KG1 (cell line): ENCODE measurements at places on chromosomes 11 and 22.

DNA sequence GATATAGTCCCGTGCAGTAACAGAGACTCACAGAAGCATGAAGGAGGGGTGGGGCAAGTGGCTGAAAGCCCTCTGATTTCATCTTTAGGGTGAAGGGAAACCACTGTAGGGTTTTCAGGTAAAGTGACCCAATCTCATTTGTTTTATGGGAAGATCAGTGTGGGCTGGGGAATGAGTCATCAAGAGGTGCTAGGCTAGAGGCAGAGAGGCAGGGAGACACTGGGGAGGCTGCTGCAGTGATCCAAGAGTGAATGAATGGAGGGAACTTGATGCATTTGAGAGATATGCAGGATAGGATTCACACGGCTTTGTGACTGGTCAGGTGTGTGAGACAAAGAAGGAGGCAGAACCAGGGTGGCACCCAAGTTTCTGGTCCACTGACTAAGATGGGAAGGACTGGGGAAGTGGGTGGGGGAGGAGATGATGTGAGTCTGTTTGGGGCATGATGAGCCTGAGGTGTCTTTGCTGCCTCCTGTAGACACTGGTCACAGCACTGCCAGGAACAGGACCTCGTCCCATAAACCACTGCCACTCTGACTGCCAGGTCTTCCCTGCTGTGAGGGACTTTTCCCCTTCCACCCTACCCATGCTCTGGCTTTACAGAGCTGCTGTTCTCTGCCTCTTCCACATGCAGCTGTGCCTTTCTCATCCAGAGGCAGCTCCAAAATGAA is 239.0 kb downstream of the TENM4 start:
- DNase-seq, result no peak

DNA sequence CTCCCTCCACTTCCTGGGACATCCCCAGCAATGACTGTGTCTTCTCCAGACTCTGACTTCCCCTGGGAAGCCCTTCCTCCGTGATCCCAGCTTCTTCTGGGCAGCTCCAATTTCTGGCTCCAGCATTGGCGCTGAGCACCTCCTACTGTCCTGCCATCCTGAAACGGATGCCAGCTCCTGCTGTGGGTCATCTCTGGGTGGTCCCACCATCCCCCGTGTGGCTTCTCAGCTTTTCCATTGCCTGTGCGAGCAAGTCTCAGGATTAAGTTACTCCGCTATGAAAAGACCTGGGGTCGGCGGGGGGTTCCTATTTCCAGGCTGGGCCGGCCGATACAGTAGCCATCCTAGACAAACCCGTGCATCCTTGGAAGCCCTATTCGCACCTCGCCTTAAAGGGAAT is 55.4 kb upstream of the FADD start:
- DNase-seq, result no peak

DNA sequence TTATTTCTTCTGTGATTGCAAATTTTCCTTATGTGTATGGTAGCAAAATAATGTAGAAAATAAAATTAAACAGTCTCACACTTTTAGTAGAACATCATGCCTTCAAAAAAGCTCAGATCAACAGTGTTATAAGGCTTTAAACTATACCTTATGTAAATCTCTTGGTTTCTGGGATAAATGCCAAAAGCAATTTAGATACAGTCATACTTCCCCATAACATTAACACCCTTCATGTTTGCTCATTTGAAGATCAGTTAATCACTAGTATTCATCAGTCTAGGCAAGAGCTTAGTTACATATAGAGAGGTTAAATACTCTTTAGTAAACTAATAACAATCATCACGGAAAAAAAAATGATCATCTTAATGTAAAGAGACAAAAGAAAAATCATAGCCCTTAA is 421.8 kb upstream of the ANO3 start:
- DNase-seq, result no peak

DNA sequence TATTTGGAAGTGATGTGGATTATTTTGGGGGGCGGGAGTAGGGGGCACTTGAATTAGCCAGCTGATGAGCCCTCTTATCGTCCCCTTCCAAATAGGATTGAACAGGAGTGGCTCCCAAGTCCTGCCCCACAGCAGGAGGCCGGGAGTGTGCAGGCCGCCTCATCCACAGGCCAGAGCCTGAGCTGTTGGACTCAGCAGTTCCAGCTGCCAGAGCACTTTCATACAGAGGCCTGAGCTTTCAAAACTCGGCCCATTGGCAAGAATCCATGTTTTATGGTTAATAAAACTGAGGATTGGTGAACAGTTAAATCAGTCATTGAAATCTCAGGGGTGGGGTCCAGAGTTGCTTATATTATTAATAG is 9.6 kb downstream of the FAM118A start:
- no peak for DNase-seq

DNA sequence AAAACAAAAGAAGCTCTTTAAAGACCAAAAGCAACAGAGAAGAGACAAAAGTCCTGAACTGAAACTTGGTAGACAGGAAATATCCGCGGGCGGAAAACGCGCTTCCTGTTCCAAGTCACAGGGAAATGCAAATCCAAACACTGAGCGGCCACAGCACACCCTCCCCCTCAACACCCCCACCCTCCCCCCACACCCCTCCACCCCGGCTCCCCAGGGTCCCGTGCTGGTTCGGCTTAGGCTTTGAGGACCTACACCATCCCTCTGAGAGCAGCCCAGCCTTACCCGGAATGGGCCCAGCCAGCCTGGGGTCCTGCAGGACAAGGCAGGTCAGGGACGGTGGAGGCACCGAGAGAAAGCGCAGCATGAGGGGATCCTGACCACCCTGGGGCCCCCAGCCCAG is 160.4 kb downstream of the BRD1 start:
- DNase-seq, result no peak

GRCh38 chr22:20019661-20020532 is 1.0 kb upstream of the TANGO2 start:
- DNase-seq, result no peak

DNA sequence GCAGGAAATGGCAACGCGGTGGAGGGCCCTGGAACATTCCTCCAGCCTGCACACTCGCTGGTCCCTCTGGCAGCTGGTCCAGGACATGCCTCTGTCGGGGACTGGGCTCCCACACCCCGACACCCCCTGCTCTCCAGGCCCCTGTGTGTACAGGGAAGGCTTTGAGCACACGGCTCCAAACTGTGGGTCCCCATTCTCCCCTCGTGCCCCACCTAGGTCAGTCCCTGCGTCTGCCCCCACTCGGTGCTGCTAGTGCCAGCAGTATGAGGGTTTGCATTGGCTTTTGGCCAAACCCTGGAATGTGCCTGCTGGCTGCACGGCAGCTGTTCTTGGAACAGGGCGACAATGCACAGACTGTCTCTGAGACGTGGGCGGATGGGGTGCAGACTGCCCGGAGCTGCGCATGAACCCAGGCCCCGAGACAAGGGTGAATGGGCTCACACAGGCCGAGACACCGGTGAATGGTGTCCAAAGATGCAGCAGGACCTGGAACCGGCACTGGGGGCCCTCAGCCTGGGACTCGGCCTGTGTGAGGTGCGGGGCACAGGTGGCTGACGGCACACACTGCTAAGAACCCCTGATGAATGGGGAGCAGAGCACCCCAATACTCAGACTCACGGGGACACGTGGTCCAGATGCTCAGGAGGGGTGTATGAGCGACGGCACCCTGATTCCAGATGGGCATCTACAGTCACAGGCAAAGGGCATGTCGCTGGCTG is 7.5 kb upstream of the SYT8 start:
- DNase-seq, result no peak

GRCh38 chr11:45213717-45214116 is 67.3 kb downstream of the PRDM11 start:
- DNase-seq, result no peak

- DNase-seq, result no peak
Observed at GRCh38 chr11:124752471-124753102, 532 bp upstream of the VSIG2 start.

DNA sequence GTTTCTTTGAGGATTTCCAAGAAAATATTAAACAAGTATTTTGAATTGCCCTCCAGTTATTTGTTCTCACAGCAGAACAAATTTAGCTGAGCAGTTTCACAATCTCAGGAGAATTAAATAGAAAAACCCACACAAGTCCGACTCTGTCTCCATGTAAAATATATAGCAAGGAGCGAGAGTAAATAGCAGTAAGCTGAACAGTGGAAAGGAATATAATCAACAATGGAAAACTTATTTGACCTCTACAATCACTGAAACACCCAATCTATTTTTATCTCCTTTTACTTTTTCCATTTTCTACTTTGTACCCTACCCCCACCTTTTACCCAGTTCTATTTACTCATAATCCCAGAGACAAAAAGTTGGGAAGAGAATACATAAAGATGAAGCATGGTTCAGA is 34.4 kb downstream of the NARS2 start:
- no peak for DNase-seq

- DNase-seq, result no peak
Observed at GRCh38 chr11:64313491-64314145, 3.7 kb downstream of the TRMT112 start.

- no peak for DNase-seq
Observed at GRCh38 chr11:84800755-84801346, 826.3 kb downstream of the DLG2 start.
